ENCODE measurements at places on chromosomes 13 and 19.

- DNase-seq = no peak
Measured at GRCh38 chr13:40126306-40127085, 471.0 kb downstream of the COG6 start.

DNA sequence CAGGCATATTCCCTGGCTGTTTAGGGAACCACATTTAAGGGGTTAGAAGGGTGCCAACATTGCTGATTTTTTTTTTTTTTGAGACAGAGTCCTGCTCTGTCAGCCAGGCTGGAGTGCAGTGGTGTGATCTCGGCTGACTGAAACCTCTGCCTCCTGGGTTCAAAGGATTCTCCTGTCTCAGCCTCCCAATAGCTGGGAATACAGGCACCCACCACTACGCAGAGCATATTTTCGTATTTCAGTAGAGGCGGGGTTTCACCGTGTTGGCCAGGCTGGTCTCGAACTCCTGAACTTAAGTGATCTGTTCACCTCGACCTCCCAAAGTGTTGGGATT lies 7.8 kb upstream of the CRX start:
- DNase-seq = no peak

DNA sequence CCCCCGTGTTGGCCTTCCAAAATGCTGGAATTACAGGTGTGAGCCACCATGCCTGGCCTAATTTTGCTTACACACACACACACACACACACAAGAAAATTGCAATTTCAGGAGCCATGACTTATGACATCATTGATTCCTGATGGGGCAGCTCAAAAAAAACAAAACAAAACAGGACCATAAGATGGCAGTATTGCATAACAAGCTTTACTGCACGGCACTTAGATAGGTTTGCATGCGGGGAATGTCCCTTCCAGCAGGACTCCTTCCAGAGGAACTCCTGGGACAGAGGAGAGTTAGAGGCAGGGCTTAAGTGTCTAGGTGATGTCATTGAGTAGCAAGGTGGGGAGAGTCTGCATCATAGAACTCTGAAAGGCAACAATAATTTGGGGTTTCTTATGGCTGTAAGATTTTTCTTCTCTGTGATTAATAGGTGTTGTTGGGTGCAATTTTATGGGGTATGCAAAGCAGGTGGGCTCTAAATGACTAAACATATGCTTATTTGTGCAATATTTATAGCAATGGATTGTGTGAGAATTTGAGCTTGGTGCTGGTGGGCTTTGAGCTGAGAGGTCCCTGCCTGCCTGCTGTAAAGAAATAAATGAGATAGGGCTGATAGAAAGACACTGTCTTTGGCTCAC lies 9.0 kb upstream of the ACSBG2 start:
- no peak for DNase-seq

DNA sequence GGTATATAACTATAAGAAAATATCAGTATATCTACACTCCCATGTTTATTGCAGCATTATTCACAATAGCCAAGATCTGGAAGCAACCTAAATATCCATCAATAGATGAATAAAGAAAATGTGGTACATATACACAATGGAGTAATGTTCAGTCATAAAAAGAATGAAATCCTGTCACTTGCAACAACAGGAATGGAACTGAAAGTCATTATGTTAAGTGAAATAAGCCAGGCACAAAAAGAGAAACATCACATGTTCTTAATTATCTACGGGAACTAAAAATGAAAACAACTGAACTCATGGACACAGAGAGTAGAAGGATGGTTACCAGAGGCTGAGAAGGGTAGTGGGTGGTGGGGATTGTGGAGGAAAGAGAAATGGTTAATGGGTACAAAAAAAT lies 665.2 kb downstream of the TBC1D4 start:
- no peak for DNase-seq

- no peak for DNase-seq
Measured at GRCh38 chr13:89496478-89496877, 1825.3 kb downstream of the SLITRK5 start.

- no peak for DNase-seq
Measured at GRCh38 chr19:30064771-30065494, 122.9 kb downstream of the URI1 start.

DNA sequence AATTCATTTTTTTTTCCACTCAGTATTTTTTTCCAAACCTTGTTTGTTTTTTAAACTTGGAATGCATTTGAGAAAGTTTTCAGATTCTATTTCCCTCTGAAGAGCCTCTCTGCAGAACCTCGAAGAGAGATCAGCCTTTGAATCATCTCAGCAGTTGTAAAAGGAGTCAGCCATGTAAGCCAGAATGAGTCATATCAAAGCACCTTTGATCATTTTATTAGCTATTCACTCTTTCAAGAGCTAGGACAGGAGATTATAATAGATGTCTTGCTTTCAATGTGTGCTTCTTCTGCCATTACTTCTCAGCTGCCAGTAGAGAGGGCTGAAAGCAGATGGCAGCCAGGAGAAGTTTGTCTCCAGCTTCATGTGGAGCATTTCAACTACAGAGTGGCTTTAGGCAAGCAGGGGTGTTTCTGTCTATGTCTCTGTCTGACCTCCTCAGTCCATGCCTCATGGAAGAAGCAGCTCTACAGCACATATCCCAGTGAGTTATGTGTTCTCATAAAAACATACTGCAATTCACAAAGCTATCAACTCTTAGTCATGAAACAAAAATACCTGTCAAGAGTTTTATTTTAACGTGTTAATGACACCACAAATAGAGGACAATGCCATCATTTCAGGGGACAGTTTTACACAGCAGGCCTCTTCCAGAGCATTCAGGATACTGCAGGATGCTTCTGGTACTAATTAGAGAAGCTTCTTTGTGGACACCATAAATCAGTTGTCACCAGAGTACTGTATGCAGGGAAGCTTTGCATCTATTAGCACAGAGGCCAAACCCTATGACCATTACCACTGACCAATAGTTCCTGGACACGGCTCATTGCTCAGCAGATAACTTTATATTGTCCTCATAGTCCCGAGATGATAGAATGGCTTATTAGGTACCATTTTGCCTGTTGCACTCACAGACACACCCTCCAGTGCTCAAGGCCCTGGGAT lies 94.3 kb downstream of the NHLRC3 start:
- DNase-seq = no peak

DNA sequence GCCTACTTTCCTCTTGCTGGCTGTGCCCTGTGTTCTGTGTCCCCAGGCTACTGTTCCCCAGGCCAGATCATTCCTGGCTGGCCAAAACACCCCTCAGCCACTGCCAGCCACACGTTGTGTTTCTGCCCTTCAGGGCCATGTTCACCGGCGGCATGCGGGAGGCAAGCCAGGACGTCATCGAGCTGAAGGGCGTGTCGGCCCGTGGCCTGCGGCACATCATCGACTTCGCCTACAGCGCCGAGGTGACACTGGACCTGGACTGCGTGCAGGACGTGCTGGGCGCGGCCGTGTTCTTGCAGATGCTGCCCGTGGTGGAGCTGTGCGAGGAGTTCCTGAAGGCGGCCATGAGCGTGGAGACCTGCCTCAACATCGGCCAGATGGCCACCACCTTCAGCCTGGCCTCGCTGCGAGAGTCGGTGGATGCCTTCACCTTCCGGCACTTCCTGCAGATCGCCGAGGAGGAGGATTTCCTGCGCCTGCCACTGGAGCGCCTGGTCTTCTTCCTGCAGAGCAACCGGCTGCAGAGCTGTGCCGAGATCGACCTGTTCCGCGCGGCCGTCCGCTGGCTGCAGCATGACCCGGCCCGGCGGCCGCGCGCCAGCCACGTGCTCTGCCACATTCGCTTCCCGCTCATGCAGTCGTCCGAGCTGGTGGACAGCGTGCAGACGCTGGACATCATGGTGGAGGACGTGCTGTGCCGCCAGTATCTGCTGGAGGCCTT lies 15.8 kb upstream of the CRTC1 start:
- DNase-seq = no peak

GRCh38 chr13:38494445-38494844 lies 144.8 kb downstream of the UFM1 start:
- DNase-seq = no peak

DNA sequence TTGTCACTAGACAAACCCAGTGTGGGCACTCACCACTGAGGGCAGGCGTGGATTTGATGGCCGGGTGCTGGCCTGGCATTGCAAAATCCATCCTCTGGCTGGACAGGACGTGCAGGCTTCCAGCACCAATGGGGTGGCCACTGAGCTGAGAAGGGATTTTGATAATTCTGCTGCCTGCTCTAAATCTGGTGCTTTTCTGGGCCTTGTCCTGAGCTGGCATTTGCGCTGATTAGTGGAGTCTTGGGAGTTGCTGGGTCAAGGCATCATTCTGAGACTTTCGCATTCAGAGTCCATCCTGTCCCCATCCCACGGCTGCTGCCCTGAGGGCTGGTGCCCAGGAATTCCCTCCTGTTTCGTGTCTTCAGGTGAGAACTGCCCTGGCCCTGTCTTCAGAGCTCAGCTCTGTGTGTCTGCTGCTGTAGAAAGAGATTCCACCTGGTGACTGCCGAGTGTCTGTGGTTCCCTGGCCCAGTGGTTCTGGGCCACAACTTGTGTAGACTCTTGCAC lies 65.9 kb upstream of the MCF2L start:
- no peak for DNase-seq

DNA sequence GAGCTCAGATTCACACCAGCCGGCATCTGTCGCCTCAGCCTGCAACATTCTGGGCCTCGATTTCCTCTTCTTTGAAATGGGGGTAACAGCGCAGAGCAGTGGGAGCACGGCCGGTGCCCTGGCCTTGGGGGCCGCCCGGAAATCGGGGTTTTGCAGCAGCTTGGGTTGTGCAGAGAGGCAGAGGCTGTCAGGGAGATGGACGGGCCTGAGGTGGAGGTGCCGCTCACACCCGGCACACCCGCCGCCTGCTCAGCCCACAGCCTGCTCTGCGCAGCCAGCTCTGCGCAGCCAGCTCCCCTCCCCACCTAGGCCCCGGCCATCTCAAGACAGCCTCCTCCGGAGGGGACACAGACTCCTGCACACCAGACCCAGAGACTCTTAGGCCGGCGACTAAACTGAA lies 10.6 kb downstream of the KLF2 start:
- no peak for DNase-seq

DNA sequence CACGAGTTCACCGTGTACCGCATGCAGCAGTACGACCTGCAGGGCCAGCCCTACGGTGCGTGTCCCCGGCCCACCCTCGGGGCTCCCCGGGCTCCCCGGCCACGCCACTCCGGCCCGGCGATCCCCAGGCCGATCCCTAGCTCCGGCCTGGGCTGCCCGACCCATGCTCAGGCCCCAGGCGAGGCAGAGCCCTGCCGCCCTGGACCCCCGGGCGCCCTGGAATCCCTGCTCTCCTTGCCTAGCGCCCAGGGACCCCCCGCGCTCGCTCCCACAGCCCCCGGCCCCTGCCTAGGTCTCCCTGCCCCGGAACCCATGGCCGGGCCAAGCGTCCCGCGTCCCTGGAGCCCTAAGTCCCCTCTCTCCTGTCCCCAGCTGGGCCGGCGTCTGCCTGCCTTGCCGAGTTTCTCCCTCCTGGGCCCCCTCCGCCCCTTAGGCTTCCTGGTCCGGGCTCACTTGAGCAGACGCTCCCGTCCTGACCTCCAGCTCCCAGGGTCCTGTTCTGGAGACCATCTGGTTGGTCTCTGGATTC lies 494 bp downstream of the NCLN start:
- DNase-seq = no peak

DNA sequence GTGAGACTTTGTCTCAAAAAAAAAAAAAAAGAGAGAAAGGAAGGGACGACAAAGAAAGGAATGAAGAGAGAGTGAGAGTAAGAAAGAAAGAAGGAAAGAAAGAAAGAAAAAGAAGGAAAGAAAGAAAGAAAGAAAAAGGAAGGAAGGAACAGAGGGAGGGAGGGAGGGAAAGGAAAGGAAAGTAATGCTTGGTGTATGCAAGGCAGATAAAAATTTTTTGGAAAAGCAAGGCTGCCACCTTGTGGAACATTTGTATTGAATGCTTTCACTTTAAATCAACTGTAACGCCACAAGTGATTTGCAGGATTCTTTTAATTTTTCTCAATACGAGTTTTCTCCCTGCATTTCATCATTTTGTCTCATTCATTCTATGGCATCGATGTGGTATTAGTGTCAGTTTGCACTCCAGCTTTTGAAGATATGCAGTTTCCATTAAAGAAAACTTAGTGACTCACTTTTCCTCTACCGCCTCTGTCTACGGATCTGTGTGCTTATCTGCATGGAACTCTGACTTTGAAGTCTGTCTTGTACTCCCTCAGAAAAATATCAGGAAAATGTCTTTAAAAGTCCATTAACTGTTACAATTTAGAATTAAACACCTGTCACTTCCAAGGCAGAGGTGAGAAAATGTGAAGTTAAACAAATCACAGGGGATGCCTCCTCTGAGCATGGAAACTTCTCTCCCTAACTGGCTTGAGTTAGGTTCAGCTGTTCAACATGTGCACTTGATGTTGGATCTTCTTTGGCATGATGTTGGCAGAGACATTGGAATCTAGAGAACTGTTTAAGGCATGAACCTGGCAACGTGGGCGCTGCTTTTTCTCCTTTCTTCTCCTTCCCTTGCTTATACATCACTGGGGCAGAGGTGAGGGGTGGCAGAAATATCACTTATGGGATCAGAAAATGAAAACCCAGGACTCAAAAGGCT lies 20.0 kb upstream of the ZDHHC20 start:
- peak; percentile 73 for DNase-seq

DNA sequence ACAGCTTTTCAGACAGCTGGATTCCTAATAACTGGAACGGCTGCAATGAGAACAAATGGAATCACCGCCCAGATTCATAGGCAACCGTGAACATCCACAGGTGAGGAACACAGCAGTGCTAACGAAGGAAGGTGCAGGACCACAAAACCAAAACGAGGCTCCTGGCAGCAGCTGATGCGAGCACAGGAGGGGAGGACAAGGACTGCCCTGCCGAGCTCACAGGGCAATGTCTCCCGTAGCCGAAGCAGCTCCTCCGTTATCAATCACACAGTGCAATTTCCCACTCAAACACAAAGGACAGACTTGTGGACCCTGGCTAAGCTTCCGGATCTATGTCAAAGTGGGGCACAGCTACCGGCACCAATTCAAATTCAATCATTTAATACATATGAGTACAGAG lies 70.6 kb downstream of the STK24 start:
- DNase-seq = no peak

- no peak for DNase-seq
Measured at GRCh38 chr19:17184371-17184841, 30.8 kb upstream of the USE1 start.

DNA sequence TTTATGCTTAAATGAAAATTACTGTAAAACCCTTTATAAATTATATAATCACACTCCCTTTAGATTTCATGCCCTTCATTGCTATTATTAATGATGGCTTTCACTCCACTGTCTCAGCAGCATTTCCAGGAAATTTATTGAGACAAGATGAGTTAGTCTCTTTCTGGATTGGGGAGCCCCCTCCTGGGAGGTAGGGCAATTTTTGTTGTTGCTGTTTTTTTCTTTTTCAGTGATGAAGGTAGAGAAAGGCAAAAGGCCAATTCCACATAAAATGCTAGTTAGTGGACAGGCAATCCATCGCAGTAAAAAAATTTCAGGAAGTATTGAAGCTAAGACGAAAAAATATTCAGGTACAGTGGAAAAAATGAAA lies 80.2 kb downstream of the TEX26 start:
- peak; percentile 28 for DNase-seq

GRCh38 chr13:29817604-29818378 lies 32.6 kb downstream of the UBL3 start:
- DNase-seq = no peak
